ENCODE measurements at places on chromosomes 16 and 17.

DNA sequence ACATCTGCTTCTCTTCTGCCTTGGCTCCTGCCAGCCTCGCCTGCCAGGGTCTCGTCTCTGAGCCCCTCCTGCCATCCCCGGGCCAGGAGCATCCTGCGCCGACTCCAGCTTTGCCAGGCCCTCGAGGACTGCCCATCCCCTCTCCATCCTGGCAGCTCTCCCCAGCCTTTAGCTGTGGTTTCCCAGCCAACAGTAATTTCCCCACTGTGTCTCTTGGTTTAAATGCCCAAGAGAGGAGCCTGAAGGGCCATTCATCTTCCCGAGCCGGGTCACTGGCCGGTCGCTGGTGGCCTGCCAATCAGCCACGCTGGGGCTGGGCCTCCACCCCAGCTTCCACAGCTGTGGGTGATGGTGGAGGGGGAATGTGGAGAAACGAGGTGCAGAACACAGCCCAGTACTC, 47.8 kb downstream of the MRC2 start:
- no peak for DNase-seq

DNA sequence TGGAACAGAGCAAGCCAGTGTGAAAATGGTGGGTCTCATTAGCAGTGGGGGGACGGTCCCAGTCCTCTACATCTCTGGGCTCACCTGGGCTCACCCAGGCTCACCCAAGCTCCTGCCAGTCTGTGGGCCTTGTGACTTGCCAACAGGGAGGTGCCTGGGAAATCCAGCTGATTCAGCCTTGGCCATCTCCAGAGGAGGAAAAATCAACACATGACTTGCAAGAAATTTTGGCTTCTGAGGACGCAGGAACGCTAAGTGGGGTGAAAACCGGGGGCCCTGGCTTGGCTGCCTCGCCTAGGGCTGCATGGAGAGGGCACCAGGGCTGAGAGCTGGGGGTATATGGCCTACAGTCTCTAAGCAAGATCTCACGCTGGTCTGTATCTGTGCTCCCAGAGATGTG, 47.7 kb downstream of the VAC14 start:
- no peak for DNase-seq

GRCh38 chr17:69710926-69711325, 296.4 kb downstream of the MAP2K6 start:
- no peak for DNase-seq

GRCh38 chr16:63447121-63447520, 1410.9 kb upstream of the CDH8 start:
- no peak for DNase-seq

DNA sequence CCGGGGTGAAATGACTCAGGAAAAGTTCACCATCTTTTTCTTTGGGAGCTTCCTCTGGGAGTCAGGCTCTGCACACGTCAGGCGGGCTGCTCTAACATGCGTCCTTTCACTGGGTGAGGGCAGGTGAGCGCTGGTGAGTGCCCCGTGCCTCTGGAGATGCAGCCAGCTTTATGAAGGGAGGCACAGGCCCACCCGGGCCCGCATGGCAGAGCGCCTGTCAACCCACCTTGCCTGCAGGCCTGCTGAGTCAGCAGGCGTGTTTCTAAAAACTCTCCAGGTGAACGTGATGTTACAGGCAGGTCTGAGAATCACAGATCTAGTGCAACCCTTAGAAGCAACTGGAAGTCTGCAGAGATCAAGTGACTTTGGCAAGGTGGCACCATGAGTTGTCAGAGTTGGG, 18.4 kb downstream of the MAP1LC3B start:
- DNase-seq = no peak

GRCh38 chr17:44345454-44346026, 438 bp downstream of the GRN start:
- no peak for DNase-seq

- no peak for DNase-seq
Observed at GRCh38 chr17:46776298-46777005, 42.0 kb downstream of the WNT3 start.

DNA sequence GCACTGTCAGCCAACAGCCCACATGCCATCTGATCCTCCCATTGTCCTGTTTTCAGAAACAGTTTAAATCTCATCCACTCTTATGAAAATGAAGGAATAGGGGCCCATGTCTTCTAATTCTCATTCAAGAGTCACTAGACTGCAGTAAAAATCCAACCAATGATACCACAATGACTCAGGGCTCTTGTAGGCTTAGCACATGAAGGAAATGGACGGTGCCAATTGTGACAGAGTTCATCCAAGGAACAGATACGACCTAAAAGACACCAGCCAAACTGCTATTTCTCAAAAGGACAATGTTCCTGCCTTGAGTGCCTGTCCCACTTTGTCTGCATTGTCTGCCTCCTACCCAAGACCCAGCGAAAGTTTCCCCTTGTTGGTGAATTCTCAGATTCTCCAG, 204.8 kb upstream of the COX10 start:
- DNase-seq = no peak

GRCh38 chr16:82031116-82032084, 3.7 kb upstream of the HSD17B2 start:
- DNase-seq = no peak

GRCh38 chr16:17381784-17382183, 89.0 kb downstream of the XYLT1 start:
- DNase-seq = no peak

GRCh38 chr16:11316331-11317015, 28.8 kb upstream of the RMI2 start:
- no peak for DNase-seq

DNA sequence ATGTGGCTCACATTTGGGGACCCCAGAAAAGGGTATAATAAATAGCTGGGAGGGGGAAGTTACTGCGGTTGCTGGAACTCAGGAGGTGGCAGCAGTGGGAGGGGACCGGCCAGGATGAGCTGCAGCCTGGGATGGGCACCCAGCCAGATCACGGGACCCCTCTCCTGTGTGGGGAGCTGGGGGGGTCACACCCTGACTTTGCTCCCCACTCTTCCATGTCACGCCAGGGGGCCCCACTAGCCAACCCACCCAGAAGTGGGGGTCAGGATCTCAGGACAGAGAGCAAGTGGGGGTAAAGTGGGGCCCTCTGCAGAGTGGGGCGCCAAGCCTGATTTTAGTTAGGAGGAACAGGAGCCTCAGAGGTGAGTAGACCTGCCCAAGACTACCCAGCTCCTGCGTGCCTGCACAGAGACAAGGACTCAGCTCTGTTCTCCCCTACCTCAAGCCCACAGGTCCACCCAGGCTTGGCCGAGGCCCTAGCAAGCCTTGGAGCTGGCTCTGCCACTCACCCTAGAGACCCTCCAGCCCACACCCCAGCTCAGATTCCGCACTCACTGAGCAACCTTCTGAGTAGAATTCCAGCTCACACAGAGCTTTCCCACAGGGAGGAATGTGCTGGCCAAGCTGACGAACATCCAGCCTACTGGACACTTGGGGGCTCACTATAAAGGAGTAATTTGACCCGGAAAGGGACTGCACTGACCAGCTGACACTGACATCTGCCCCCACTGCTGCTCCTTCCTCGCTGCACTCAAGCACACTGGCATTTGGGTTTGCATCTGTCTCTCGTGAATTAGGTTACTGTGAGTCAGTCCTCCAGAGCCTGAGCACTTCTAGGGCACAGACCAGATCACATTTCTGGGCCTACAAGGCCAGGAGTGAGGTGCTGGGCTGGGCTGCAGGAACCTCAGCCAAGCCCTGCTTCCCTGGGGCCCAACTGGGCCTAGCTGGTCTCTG, 310.1 kb downstream of the C16orf95 start:
- no peak for DNase-seq

- no peak for DNase-seq
Observed at GRCh38 chr17:8830141-8830540, 31.0 kb upstream of the MFSD6L start.

GRCh38 chr17:69534235-69534621, 119.7 kb downstream of the MAP2K6 start:
- DNase-seq = no peak

- no peak for DNase-seq
Observed at GRCh38 chr16:77344341-77344740, 90.5 kb downstream of the ADAMTS18 start.

GRCh38 chr17:13362341-13363122, 239.2 kb downstream of the HS3ST3A1 start:
- DNase-seq = no peak

DNA sequence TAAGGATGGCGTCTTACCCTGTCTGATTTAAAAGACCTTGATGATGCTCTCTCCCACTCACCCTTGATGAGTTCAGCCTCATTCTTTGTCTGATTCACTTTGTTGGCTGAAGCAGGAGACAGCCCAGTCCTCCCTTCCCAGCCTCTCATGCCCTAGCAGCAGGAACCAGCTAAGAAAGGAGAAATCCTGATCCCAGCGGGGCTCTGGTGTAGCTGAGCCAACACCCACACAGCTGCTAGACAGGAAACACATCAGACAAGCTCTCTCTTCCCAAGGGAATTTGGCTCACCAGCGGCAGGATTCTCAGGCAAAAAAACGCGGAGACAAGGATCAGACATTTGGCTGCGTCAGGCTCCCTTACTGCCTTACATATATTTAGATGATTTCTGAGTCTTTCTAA, 211.5 kb downstream of the CDH11 start:
- no peak for DNase-seq

DNA sequence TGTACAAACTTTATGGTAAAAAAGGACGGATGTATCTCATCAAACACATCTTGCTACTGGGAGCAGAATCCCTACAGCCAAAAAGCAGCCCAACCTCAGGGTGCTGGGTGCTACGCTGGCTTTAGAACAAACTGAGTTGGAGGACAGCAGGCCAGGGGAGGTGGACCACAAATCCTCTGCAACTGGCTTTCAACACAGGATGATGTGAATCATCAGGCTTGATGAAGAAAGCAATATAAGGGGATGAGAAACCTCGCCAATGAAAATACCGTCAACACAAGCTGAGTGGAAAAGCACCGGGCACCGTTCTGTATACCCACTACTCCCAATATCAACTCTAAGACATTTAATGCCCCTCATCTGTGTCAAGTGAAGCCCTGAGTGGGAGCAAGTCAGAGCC, 14.3 kb downstream of the HBQ1 start:
- no peak for DNase-seq

GRCh38 chr17:12936501-12936900, 81.3 kb downstream of the ELAC2 start:
- DNase-seq = no peak

- no peak for DNase-seq
Observed at GRCh38 chr17:72113751-72114150, 7.1 kb upstream of the SOX9 start.

DNA sequence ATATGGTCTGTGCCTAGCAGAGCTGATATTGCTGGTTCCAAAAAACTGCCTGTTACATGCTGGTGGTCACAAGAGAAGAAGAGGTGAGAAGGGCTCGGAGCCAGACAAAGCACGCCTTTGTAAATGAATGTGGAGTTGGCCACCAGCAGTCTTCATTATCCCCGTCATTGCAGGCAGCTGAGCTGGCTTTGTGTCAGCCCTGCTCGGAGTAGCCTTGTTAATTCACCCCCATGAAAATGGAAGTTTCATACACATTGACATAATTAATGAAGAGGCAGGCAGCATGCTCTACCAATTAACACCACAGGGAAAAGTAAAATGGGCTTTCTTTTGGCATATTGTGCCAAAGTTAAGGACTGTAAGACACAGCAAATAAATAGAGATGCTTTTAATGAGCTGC, 113.7 kb upstream of the RBFOX1 start:
- no peak for DNase-seq

- DNase-seq = no peak
Observed at GRCh38 chr16:61908426-61908825, 127.8 kb downstream of the CDH8 start.

GRCh38 chr16:66036184-66036583, 330.3 kb upstream of the CDH5 start:
- no peak for DNase-seq

DNA sequence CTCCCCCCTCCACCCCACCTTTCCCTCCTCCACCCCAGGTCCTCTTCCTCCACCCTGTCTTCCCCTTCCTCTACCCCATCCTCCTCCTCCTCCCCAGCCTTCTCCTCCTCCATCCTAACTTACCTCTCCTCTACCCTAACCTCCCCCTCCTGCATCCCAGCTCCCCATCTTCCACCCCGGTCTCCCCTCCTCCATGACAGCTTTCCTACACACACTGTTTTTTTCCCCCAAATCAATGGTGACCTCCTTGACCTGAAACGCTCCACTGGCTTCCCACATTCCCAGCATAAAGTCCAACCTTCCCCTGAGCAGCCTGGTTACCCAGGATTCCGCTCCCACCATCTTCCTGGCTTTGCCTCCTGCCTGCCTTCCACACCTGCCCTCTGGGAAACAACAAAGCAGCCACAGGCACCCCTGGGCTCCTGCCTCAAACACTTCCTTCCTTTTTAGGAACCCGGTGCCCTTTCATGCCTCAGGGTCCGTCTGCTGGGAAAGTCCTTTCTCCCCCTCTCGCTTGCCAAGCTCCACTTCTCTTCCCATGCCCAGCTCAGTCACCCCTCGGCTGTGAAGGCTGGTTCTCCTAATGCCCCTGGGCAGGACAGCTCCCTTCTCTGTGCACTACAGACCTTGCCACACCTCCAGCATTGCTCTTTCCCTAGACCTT, 2.1 kb downstream of the RGS9 start:
- no peak for DNase-seq

- no peak for DNase-seq
Observed at GRCh38 chr16:85195900-85196772, 83.9 kb upstream of the CIBAR2 start.

Data from activated T-helper 1 cell treated with Interleukin-2 at 50 U/mL for 16 hours (primary cell).